Stimulated activated CD8-positive, alpha-beta memory T cell treated with anti-CD3 and anti-CD28 coated beads, Interleukin-7, amount 100 ng/mL, for 48 hours (primary cell): ENCODE measurements at places on chromosomes 1 and 21.

GRCh38 chr1:61865646-61866220 lies 123.5 kb downstream of the PATJ start:
- no peak for DNase-seq

- DNase-seq, result no peak
These were observed 8.2 kb downstream of the CEP170 start for GRCh38 chr1:243246916-243247315.

GRCh38 chr1:177340601-177341067 lies 169.9 kb downstream of the BRINP2 start:
- no peak for DNase-seq

GRCh38 chr1:245388687-245389086 lies 233.9 kb downstream of the KIF26B start:
- DNase-seq, result no peak

DNA sequence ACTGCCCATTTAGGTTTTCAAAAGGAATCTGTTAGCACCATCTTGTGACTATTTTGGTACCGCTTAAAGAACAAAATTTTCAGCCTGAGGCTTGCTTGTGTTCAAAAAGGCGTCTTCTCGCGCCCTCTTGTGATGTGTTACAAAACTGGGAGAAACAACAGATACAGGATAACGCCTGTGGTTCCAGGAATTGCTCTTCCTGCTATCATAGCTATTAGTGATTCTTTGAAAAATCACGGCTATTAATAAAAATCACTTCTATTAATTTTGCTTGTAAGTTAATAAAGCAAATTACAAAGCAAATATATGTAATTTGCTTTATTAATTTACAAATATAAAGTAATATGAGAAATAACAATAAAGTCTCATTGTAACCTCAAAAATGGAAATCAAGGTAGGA lies 82.2 kb upstream of the ABCD3 start:
- DNase-seq, result peak; percentile 16

DNA sequence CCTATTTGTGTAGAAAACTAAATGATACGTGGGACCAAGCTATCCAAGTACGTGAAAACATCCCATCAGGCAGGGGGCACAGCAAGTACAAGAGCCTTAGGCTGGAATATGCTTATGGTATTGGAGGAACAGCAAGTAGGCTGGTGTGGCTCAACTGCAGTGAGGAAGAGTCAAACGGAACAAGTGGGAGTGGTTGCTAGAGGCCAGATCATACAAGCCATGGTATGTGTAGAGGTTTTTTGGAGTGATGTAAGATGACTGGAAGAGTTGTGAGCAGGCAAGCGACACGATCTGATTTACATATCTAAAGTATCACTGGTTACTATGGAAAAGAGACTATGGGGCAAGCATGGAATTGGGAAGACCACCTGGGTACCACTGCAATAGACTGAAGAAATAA lies 27.8 kb downstream of the ELK4 start:
- no peak for DNase-seq
